Activated T-cell treated with anti-CD3 and anti-CD28 coated beads, Interleukin-2, amount 50 U/mL, for 24 hours (primary cell): ENCODE measurements at places on chromosomes 6 and 20.
A peak's percentile ranks its signal among the peaks of the same experiment; 100 is the strongest.

- H3K27me3 ChIP-seq: peaks cover 67% of the 10 kb centered on the region
- H3K4me1 ChIP-seq: peaks cover 2% of the 10 kb centered on the region
- no peaks in the 10 kb centered on the region for H3K36me3 ChIP-seq
- no peak overlapping the region for H3K4me3 ChIP-seq
- H3K27ac ChIP-seq: no peak overlapping the region
Measured at GRCh38 chr20:51034988-51035656, 12.2 kb upstream of the KCNG1 start.

GRCh38 chr6:97399208-97399607 is 116.2 kb upstream of the MMS22L start:
- no peak overlapping the region for H3K4me3 ChIP-seq
- no peak for DNase-seq
- H3K27me3 ChIP-seq: no peaks in the 10 kb centered on the region
- H3K36me3 ChIP-seq: no peaks in the 10 kb centered on the region

GRCh38 chr6:106746652-106747051 is 117.3 kb downstream of the QRSL1 start:
- DNase-seq: no peak
- H3K4me1 ChIP-seq: no peaks in the 10 kb centered on the region
- H3K4me3 ChIP-seq: no peak overlapping the region
- no peaks in the 10 kb centered on the region for H3K36me3 ChIP-seq

DNA sequence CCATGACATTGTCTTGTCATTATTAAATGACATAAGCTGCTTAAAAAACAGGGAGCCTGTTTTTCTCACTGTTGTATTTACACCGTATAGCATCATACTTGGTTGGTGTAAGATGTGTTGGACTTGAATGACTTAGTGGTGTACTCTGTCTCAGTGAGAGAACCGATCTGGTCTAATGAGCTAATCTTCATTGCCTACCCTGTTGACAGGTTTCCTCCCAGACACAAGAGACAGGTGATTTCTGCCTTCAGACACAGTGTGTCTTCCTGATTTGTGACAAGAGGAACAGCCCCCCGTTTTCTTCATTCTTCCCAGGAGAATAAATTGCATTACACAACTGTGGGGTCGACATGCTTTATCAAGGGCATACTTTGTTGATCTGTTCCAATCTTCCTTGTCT is 137.2 kb upstream of the ID4 start:
- DNase-seq: no peak
- no peaks in the 10 kb centered on the region for H3K4me1 ChIP-seq
- no peaks in the 10 kb centered on the region for H3K27me3 ChIP-seq

- no peak overlapping the region for H3K27ac ChIP-seq
- peaks cover 8% of the 10 kb centered on the region for H3K4me1 ChIP-seq
- DNase-seq: peak; percentile 46
- H3K4me3 ChIP-seq: no peak overlapping the region
- no peaks in the 10 kb centered on the region for H3K27me3 ChIP-seq
- peaks cover under 1% of the 10 kb centered on the region for H3K36me3 ChIP-seq
Measured at GRCh38 chr20:17648791-17649730, 33.0 kb downstream of the RRBP1 start.

- H3K4me3 ChIP-seq: no peak overlapping the region
- no peaks in the 10 kb centered on the region for H3K4me1 ChIP-seq
- H3K27ac ChIP-seq: no peak overlapping the region
- no peak for DNase-seq
Measured at GRCh38 chr6:137465378-137466009, 28.7 kb downstream of the OLIG3 start.

DNA sequence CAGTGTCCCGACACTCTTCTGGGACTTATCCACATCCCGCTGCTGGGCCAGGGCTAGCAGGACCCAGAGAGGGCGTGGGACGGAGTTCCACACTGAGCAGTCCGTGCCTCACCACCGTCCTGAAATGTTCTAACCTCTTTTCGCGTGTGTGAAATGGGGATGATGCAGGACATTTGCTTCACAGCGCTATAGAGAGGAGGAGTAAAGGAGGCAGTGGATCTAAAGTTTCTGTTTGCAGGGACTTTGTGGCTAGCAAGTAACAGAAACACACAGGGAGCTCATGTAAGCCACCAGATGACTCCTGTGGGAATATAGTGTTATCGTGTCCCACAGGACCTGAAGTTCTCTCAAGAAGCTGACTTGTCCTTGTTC is 634 bp downstream of the ITPA start:
- H3K4me1 ChIP-seq: peaks cover 23% of the 10 kb centered on the region
- DNase-seq: no peak
- peaks cover 43% of the 10 kb centered on the region for H3K36me3 ChIP-seq
- H3K4me3 ChIP-seq: peak overlapping the region; percentile 100
- no peaks in the 10 kb centered on the region for H3K27me3 ChIP-seq

- H3K27ac ChIP-seq: peak overlapping the region; percentile 91
- peaks cover 55% of the 10 kb centered on the region for H3K4me1 ChIP-seq
- no peak for DNase-seq
- no peaks in the 10 kb centered on the region for H3K27me3 ChIP-seq
- H3K4me3 ChIP-seq: no peak overlapping the region
Measured at GRCh38 chr6:152993431-152993830, 9.1 kb downstream of the MTRF1L start.

DNA sequence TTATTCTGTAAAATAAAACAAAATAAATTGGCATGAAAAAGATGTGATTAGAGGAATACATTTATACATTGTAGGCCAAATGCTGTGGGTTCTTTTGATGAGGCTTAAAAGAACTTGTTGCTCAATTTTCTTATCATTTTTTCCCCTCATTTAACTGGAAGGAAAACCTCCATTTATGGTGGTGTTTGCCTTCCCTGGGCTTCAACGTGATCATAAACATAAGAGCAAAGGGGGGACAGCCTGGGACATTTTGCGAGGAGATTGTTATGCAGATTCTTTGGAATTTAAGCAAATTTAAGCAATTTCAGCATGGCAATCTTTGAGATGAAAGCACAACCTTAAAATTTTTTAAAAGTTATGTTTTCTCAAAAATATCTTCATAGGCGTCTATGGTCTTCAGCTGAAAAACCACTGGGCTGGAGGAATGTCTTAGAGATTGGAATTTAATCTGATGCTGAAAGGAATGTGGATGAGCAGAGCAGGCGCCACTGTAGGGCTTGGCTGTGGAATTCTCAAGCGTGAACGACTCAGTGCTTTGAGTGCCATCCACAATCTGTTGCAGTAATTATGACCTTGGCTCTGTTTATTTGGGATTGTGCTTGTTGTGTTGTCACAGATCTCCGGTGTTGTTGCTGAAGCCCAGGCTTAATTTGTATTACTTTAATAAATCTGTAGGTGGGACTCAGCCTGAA is 149.4 kb upstream of the MLIP start:
- no peak overlapping the region for H3K4me3 ChIP-seq
- no peaks in the 10 kb centered on the region for H3K36me3 ChIP-seq
- H3K27me3 ChIP-seq: peaks cover 4% of the 10 kb centered on the region
- H3K4me1 ChIP-seq: no peaks in the 10 kb centered on the region
- no peak overlapping the region for H3K27ac ChIP-seq

- H3K4me1 ChIP-seq: peaks cover 6% of the 10 kb centered on the region
- H3K27me3 ChIP-seq: no peaks in the 10 kb centered on the region
- peaks cover 89% of the 10 kb centered on the region for H3K36me3 ChIP-seq
Measured at GRCh38 chr20:48659858-48660257, 167.9 kb downstream of the PREX1 start.
